ENCODE measurements at places on chromosomes 13 and 19.

- DNase-seq, result no peak
Observed at GRCh38 chr13:43558326-43558725, 228.4 kb downstream of the ENOX1 start.

DNA sequence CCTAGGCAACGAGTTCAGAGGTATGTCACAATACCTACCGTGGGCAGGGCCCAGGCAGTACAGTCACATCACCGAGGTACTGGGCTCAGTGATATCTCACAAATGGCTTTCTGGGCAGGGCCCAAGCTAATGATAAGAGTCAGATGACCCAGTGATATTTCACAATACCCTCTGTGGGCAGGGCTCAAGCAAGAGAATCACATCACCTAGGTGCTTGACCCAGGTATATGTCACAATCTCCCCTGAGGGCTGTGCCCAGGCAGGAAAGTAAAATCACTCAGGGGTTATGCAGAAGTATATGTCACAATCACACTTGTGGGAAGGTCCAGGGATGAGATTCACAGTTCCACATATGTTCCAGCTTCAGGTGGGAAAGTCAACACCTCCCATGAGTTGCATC, 45.3 kb downstream of the ZNF729 start:
- no peak for DNase-seq

DNA sequence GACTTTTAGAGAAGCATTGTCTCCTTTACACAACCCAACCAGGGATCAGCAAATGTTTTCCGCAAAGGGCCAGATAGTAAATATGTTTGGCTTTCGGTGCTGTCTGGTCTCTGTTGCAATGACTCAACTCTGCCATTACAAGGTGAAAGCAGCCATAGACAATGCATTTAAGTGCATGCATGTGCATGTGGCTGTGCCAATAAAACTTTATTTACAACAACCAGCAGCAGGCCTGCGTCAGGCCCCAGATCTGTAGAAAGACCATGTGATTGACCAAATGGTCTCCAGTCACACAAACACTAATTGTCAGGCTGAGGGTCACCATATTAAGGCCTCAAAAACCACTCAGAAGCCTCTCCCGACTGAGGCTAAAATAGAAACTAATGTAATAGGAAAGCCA, 8.1 kb downstream of the RAB20 start:
- no peak for DNase-seq

- no peak for DNase-seq
Observed at GRCh38 chr13:102317593-102317992, 84.3 kb downstream of the FGF14 start.

GRCh38 chr13:25905611-25906010, 146.2 kb downstream of the SHISA2 start:
- no peak for DNase-seq

All from NCI-H187 (cell line).